Femur (tissue), 1 donor: ENCODE measurements at places on chromosomes 3 and 15.

GRCh38 chr3:150132101-150132749, 161.5 kb upstream of the PFN2 start:
- DNase-seq: no peak

GRCh38 chr3:14880447-14881106, 61.8 kb downstream of the FGD5 start:
- no peak for DNase-seq

GRCh38 chr15:38115121-38115520, 137.5 kb upstream of the SPRED1 start:
- DNase-seq: no peak

DNA sequence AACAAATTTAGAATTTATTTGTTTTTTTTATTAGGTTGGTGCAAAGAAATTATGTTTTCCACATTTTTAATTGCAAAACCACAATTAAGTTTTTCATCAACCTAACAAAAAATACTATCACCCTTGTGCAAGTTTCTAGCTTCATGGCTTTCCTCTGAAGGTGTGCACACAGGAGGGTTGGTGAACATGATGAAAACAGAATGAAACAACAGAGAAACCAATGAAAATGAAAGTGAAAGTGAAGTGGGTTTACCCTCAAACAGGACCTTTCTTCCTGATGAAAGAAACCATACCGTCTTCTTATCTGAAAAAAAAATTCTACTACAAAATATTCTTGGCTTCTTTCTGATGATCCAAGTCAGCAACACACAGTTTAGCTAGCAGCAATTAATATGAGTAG, 71.9 kb upstream of the FEZF2 start:
- DNase-seq: no peak

- no peak for DNase-seq
Measured at GRCh38 chr3:156483426-156483825, 71.5 kb downstream of the SSR3 start.

DNA sequence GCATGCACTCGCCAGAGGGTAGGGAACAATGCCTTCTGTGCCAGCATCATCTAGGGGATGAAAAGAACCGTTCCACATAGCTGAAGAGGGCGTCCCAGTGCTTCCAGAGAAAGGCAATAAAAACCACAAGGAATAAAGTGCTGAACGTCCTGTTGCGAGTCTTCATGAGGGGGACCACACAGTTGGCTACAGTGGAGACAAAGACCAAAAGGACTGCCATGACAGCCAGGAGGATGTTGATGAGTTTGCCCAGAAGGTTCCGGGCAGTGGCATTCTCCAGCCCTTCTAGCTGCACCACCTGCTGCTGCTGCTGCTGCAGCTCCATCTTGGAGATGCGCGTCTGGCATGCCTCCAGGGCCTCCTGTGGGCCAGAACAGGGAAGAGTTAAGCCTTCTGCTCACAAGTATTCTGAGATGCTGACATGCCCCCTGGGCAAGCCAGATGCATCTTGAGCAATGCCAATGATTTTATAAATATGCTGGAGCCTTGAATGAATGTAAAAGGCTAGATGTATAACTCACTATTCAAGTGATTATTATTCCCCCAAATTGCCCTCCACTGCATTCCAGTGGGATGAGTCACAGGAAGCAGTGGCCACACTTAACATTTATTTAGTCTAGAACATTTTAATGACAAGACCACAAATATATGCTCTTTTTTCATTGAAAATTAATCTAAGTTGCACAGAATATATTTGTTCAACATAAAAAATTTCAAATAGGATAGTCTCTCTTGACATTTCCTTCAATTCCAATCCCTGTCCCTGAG, 45.1 kb upstream of the PLXND1 start:
- peak; percentile 28 for DNase-seq
